ENCODE measurements at places on chromosomes 1 and 21.

- no peak for DNase-seq
Observed at GRCh38 chr21:42236693-42237092, 17.8 kb downstream of the ABCG1 start.

DNA sequence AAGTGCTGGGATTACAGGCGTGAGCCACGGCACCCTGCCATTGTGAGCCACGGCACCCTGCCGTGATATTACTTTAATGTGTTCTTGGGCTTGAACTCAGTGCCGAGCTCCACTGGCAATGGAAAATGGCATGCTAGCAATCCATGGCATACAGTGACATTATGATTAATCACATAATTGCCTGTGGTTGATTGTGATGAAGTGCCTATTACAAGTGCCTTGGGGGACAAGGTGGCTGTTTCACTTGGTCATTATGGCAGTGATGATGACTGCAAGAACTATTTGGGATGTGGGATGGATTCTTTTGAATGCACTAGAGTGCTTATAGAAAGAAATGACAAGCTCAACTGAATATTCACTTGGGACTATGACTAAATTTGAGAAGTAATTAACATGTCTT lies 22.3 kb upstream of the HPCAL4 start:
- DNase-seq = no peak

DNA sequence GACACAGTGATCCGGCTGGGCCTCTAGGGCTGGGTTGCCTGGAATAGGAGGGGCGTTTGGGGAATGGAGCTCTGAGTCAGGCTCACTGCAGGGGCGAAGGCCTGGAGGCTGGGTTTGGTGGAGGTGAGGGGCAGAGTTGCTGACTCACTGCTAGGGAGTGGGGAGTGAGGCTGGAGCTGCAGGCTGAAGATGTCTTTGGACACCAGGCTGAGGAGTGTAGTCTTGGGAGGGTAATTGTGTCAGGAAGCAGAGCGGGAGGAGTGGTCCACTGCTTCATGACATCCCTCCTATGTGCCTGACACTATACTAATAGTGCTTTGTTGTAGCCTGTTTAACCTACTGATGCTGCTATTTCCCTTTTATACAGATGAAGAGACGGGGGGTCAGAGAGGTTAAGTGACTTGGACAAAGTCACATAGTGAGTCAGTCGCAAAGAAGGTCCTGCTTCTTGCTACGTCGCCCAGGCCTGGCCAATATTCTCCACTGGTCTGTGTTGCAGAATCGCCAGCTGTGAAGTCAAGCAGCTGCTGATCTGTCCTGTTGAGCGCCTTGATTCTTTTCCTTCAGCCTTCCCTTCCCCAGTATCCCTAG lies 13.6 kb downstream of the ACTL8 start:
- peak; percentile 6 for DNase-seq

DNA sequence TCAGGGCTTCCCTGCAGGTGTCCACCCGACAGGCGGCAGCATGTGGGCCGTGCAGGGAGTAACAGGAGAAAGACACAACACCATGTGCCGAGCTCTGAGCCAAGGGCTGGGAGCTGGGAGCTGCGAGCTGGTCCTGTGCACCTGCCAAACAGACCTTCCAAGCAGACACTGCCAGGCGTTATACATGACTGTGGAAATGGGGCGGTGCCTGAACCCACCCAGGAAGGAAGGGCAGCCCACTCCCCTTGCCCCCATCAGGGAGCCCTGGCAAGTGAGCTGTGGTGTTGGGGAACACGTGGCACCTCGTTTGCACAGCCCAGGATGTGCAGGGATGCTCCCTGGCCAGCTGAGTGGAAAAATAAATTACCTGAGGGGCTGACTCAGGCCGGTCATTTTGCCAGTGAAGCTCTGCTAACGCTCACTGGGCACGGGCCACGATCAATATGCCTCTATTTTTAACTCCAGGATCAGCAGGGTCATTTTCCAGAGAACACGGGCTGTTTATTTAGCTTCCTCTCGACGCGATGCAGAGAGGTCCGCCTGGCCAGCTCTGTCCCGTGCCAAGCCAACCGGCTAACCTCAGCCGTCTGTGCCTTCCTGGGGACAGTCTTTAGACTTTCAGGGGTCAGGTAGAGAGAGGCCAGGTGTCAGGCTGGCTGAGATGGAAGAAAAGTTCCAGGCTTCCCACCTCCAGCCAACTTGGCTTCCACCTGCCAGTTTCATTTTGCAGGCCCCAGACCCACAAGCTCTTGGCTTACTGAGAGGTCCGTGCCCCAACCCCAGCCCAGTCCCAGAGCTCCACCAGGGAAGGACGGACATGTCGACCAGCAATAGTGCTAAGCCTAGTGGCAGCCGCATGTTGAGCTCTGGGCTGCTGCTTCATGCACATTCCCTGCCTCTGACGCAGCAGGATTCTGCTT lies 196.7 kb upstream of the VAMP3 start:
- peak; percentile 20 for DNase-seq

GRCh38 chr1:11788549-11789053 lies 17.2 kb downstream of the MTHFR start:
- no peak for DNase-seq

DNA sequence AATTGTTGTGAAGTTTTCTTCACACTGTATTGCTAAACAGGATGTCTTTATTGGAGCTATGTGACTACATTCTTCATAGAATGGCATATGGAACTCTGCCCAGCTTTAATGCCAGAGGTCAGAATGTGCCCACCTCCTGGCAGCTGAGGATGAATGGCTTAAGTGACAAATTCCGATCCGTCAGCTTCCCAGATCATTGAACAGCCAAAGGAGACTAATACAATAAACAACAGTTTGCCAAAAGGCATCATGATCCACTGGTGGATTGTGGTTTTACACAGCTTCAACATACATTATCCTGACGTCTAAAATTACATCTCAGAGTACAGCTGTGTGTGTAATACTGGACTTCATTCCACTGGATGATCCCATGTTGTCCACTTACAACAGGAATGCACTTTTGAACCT lies 68.7 kb upstream of the C1orf105 start:
- DNase-seq = no peak

DNA sequence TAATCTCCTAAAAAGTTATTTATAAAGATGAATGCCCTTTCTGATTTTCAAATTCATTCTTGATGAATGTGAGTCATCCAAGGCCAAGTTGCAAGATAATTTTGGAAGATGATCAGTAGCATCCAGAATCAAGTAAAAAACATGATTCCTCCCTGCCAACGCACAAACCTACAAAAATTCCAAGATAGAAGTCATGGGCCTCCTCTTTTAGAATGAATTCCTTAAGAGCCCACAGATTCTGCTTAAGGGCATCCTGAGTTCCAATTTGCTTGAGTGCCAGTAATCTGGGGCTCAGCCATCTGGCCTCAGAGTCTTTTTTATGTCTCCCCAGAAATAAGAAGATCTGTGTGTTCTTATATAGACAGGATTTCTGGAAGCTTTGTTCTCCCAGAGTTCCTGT lies 23.2 kb upstream of the SPATA6 start:
- no peak for DNase-seq

DNA sequence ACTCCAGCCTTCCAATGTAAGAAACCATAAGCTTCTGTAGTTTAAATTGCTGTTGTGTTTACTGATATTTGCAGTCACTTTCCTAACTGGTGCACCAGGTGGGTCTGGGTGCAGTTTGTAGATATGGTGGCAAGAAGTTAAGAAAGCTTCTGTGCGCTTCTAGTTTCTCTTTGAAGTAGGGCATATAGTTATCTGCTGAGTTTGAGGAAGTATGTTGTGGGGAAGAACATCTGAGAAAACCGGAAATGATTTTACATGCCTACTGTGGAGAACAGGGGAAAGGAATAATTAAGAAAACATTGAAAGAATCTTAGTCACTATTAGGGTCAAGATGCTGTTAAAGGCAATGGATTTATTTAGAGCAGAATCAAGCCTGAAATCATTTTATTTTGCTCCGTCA lies 14.9 kb upstream of the SLC44A5 start:
- no peak for DNase-seq

- DNase-seq = no peak
Observed at GRCh38 chr1:33080373-33080772, 580 bp upstream of the AZIN2 start.

DNA sequence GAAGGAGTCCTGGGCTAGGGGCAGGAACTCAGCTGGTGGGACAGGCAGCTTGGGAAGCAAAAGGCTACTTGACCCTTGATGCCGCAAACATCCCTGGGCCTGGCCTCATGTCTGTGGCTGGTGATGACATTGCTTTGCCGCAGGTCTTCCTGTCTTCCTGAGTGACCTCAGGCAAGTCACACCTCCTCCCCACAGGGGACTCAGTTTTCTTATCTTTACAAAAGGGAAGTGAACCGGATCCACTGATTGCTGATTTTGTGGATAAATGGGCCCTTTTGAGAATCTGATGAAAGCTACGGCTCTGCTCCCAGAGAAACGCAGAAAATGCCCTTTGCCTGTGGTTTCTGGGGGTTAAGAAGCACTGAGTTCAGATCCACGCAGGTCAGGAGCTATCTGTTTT lies 20.7 kb downstream of the PLOD1 start:
- DNase-seq = no peak

DNA sequence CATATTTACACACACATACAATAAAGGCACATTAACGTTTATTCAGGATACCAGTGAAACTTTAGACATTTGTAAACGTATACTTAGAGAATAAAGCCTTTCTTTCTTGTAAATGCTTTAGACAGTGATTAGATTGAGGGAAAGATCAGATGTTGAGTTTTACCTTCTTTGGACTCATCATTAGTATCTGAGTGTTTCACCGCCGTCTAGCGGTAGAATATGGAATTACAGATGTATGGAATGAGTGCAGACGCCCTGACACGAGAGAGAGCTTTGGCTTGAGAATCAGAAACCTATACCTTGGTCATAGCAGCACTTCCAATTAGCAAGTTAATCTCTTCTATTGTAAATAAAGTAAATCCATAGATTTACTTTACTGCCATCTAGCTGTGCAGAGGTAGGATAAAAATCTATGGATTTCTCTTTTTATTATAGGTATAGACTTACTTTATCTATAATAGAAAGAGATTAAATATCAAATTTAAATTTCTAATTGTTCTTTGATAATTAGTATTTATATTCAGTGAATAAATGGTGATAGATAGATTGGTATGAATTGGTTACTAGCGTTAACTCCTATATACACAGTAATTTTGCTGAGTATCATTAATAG lies 12.6 kb downstream of the FLG2 start:
- DNase-seq = peak; percentile 57

GRCh38 chr21:35035581-35035980 lies 13.5 kb downstream of the RUNX1 start:
- no peak for DNase-seq

- no peak for DNase-seq
Observed at GRCh38 chr1:14260480-14260879, 338.0 kb upstream of the KAZN start.

GRCh38 chr21:33543505-33544129 lies 779 bp downstream of the SON start:
- no peak for DNase-seq

DNA sequence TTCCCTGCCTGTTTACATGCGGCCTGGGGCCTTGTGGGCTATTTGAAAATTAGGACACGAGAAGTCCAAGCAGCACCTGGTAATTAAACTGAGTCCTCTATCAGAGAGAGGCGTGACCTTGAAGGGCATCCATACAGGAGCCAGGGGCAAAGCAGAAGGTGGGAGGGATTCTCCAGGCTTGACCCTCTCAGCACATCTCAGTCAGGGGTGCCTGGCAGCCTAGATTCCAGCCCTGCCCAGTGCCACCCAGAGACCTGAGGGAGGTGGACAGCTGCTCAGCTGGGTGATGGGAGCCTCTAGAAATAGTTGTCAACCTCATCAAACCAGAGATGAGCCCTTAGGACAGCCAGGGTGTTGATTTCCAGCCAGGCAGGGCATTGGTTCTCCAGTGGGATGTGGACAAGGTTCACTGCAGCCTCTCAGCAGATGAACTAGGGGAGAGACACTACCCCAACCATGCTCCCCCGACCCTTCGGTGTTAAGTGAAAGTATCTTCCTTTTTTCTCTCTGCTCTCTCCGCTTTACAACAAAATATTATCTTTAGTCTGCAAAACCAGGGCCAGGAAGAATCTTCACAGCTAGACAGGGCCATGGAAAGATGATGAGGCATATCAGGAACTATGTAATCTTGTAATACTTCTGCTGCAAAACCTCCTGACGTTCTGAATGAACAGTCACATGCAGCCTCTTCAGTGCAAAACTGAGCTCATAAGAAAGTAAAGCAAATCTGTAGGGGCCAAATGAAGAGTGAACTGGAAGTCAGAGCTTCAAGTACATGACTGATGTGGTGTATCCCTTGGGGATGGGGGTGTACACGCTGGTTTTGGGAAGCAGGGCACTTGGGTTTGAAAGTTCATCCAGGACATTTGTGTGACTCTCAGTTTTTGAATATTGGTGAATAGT lies 35.9 kb upstream of the ATP5PO start:
- DNase-seq = no peak

GRCh38 chr1:50271968-50272578 lies 151.2 kb downstream of the DMRTA2 start:
- DNase-seq = peak; percentile 2

DNA sequence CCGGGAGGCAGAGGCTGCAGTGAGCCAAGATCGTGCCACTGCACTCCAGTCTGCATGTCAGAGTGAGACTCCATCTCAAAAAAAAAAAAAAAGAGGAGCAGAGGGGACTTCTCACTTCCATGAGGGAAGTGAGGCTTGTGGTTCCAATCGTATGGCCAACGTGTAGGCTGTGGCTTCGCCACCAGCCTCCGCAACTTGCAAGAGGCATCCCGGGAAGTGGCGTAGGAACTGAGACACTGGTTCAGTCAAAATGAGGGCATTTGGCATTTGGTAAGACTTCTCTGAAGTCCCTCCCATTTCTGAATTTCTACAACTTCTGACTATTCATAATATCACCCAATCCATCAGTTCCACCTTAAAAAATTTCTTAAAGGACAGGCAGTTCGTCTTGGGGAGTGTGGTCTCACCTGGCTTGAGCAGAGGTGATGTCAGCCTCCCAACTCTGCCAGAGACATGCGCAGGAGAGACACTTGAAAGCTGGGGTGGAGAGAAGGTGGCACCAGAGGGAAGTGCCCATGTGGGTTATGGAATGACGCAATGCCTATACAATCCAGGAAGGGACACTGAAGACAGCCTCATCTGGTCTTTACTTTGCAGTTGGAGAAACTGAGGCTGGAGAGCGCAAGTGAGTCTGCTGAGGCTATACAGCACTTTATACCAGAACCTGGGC lies 17.2 kb downstream of the KAZN start:
- no peak for DNase-seq

DNA sequence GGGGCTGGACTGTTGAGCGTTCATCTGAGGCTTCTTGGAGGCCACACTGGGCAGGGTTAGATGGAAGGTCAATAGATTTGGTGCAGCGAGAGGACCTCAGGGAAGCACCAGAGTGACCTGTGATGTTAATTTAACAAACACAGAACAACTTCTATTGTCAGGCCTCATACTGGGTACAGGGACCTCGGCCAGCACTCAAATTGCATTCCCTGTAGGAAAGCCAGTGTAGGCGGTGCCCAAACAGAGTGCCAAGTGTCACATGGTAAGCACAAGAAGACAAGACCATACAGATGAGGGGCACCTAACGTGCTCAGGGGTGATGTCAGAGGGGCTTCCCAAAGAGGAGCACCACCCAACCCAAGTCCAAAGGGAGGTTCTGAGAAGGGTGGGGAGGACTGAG lies 1.3 kb downstream of the TMEM269 start:
- DNase-seq = no peak

- DNase-seq = no peak
Observed at GRCh38 chr1:8226747-8227146, 91.2 kb upstream of the SLC45A1 start.

- no peak for DNase-seq
Observed at GRCh38 chr1:36663772-36664430, 181.2 kb upstream of the CSF3R start.

All from lung (tissue), 17 donors.